PC-9 (cell line): ENCODE measurements at places on chromosomes 2 and 18. TPM values are rescaled to one million over a fixed set of nuclear protein-coding genes. Genes with fewer than 3 reads are reported as not detected.

The FOXD4L1 gene
- 0.28 and 0.43 TPM in 2 replicates for total RNA-seq

The SPATA3 gene
- total RNA-seq: not detected in 2 replicates

The MOGAT1 gene
- total RNA-seq: 0.35 and 0.65 TPM in 2 replicates

The ALPI gene
- not detected in 2 replicates for total RNA-seq

The SIX2 gene
- 10.2 and 11.9 TPM in 2 replicates for total RNA-seq

The CCDC121 gene
- 1.9 and 2.9 TPM in 2 replicates for total RNA-seq

The USP40 gene
- total RNA-seq: 116 and 127 TPM in 2 replicates

The RGPD3 gene
- 0.09 TPM in 1 of 2 replicates, not detected in the other for total RNA-seq

The LRRFIP1 gene
- total RNA-seq: 221 and 238 TPM in 2 replicates

The ABHD1 gene
- total RNA-seq: not detected in 2 replicates

The CDH20 gene
- not detected in 2 replicates for total RNA-seq

The FSHR gene
- total RNA-seq: not detected in 2 replicates

The DPYSL5 gene
- total RNA-seq: not detected in 2 replicates

The RUFY4 gene
- total RNA-seq: not detected in 2 replicates

The XIRP2 gene
- not detected in 2 replicates for total RNA-seq

The FEV gene
- total RNA-seq: not detected in 2 replicates

The ANKRD30BL gene
- total RNA-seq: not detected in 2 replicates

The IL18RAP gene
- not detected in 2 replicates for total RNA-seq

The ACTG2 gene
- total RNA-seq: not detected in 2 replicates
